ENCODE measurements at places on chromosomes 12 and 14.

DNA sequence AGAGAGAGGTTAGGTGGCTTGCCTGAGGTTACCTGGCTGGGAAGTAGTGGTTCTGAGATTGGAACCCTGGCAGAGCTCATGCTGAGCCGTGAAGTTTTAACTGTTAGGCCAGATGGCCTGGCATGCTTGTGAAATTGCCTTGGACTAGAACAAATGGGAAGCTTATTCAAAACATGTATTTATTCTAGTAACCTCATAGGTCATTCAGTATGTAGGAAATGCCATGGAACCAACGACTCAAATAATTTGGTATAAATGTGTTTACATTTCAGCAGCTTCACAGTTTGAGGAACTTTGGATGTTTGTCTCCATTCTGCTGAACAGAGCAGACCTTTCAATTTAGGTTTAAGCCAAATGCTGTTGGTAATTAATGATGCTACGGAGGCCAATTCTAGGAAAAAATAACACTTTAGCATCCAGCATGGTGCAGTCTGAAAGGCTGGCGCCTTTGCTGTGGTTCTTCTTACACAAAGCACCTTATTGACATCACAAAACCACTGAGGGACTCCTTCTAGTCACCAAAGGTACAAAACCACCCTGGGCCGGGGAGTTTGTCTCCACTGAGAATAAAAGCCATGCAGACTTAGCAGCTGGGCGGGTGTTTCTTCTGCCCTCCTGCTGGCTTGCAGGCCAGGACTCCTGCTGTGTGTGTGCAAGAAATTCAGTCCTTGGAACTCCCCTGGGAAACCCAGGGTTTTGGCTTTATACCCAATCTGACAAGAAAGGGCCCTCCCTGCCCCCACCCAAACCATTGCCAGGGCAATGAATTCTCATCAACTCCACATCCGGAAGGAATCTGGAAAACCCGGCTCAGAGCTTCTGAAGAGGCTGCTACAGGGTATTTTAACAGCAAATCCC, 64.2 kb downstream of the ELK3 start:
- DNase-seq: no peak

- peak; percentile 45 for DNase-seq
These were observed 35.9 kb downstream of the FBLN5 start for GRCh38 chr14:91911474-91912032.

GRCh38 chr12:6093764-6094163, 30.7 kb downstream of the VWF start:
- no peak for DNase-seq

GRCh38 chr14:104633276-104634137, 28.9 kb upstream of the TMEM179 start:
- DNase-seq: no peak

DNA sequence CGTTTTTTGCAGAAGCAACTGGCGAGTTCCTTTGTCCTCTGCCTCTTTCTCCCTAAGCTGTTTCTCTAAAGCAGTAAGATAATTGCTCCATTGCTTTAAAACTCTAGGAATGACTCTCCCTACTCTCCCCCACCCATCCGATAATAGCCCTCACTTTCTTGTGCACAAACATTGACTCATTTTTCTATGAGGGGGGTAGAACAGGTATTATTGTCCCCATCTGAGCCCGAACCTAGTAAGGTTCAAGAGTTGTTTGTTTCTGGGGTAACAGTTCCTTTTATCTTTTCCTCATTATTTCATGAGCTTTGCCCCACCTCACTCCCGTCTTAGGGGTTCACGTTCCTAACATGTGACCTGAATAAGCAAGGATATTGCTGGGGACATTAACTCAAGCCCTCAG, 190.6 kb downstream of the EMP1 start:
- DNase-seq: no peak

GRCh38 chr12:104747330-104747729, 210.8 kb downstream of the SLC41A2 start:
- no peak for DNase-seq

GRCh38 chr12:123200414-123200813, 32.5 kb downstream of the MPHOSPH9 start:
- no peak for DNase-seq

DNA sequence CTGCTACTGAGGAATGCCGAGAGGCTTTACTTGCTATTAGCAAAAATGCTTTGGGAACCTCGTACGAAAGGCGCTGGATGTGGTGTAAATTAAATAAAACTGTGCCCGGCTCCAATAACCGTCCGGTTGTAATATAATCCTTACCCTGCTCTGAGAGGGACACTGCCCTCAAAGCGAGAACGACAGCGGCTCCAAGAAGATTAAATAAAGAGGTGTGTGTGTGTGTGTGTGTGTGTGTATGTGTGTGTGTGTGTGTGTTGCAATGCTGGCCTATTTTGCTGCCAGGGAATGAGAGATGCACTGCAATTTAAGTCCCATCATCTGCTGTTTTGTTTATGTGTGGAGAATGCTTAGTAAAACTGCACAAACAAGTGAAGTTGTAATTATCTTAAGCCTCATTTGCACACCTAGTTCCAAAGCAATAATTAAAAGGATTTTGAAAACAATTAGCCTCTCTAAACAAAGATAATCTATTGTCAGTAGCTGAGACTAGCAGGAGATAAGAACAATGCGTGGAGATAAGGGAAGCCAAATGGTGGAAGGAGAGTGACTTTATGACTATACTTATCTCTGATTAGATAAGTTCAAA, 1.2 kb upstream of the SIX1 start:
- no peak for DNase-seq

DNA sequence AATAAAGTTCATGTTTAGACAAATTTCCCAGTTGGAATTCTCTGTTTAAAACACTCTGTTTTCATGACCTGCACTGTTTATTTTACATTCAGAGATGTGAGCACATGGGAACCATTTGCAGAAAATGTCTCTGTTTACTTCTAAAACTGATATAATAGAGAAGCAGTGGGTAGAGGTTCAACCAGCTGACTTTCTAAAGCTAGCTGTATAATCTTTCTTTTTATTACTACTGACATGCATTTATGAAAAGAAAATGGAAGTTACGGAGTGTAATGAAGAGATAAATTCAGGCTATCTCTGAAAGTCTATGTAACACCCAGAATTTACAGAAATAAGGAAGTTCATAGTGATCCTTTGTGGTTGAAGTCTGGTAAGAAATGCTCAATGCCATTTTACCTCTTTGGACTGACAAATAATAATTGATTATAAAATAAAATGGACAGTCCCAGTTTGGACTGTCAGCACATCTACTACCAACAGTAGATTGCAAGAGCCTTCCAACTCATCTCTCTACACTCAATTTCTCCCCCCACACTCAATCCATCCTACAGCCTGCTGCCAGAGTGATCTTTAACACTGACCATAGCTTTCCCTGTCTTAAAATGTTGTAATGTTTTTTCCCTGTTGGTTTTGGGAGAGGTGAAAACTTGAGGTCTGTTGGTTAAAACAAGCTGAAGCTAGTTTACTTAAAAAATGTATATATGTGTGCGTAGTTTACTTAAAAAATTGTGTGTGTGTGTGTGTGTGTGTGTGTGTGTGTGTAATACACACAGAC, 137.4 kb downstream of the AEBP2 start:
- DNase-seq: no peak

DNA sequence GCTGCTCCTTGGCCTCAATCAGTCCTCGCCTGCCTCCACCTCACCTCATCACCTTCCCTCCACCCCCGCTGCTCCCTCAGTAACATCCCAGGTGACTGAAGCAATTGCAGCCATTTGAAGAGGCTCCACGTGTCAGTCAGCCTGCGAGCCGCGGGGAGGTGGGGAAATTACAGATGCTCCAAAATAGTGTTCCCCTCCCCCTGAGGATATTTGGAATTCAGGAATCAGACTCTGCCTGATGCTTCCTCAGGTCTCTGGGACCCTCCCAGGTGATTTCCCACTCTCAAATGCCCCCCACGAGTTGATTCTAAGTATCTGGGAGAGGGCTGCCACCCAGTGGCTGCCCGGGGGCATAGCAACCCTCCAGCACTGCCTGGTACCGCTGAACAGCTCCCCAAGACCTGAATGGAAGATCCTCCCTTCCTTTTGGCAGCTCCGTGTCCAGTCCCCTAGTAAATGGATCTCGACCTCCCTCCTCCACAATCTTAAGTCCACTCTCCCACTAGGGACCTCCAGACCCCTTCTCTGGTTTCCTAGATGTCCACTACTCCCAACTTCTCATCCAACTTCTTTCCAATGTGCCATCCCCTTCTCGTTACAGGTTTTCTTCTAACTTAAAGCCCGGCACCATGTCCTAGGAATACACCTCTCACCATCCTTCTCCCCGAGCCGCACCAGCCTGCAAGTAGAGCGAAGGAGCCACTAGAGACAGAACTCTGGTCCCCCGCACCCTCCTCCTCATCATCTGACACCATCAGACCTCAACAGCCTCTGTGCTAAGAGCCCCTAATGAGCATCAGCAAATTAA, 1.4 kb upstream of the ASIC1 start:
- peak; percentile 78 for DNase-seq

Data from stimulated activated CD8-positive, alpha-beta memory T cell treated with anti-CD3 and anti-CD28 coated beads, Interleukin-4, amount 100 ng/mL, for 48 hours (primary cell).